ENCODE measurements at places on chromosomes 4 and X. TPM values are rescaled to one million over a fixed set of nuclear protein-coding genes. Genes with fewer than 3 reads are reported as not detected.

The CT45A2 gene
- not detected for total RNA-seq

The SLC34A2 gene
- not detected for total RNA-seq

The WNK3 gene
- 0.36 TPM for total RNA-seq

The FRMPD4 gene
- not detected for total RNA-seq

The PPEF2 gene
- total RNA-seq, result not detected

The TLR2 gene
- 0.23 TPM for total RNA-seq

The MPP1 gene
- total RNA-seq, result 15.1 TPM

The AASDH gene
- total RNA-seq, result 10.5 TPM

The FREM3 gene
- total RNA-seq, result not detected

The CD38 gene
- 29.5 TPM for total RNA-seq

The MAGEA4 gene
- total RNA-seq, result not detected

The PAGE4 gene
- not detected for total RNA-seq

The SLC26A1 gene
- not detected for total RNA-seq

The P2RY4 gene
- not detected for total RNA-seq

The SPATA4 gene
- total RNA-seq, result not detected

The RPGR gene
- 8.3 TPM for total RNA-seq

The KCND1 gene
- 1.1 TPM for total RNA-seq

The BEND4 gene
- total RNA-seq, result 5.0 TPM

The PRDM8 gene
- total RNA-seq, result 7.1 TPM

The PABPC5 gene
- total RNA-seq, result not detected

The RBM46 gene
- total RNA-seq, result not detected

The XAGE1B gene
- not detected for total RNA-seq

The ITGB1BP2 gene
- total RNA-seq, result 5.5 TPM

The TRPC3 gene
- 0.42 TPM for total RNA-seq

The RXFP1 gene
- total RNA-seq, result not detected

The FAM149A gene
- total RNA-seq, result 0.40 TPM

The TLR6 gene
- 0.84 TPM for total RNA-seq

The ARHGAP36 gene
- total RNA-seq, result not detected

Data from activated CD8-positive, alpha-beta memory T cell treated with anti-CD3 and anti-CD28 coated beads for 36 hours (primary cell).